ENCODE measurements at places on chromosomes 2 and 18. TPM values are rescaled to one million over a fixed set of nuclear protein-coding genes. Genes with fewer than 3 reads are reported as not detected.

DNA sequence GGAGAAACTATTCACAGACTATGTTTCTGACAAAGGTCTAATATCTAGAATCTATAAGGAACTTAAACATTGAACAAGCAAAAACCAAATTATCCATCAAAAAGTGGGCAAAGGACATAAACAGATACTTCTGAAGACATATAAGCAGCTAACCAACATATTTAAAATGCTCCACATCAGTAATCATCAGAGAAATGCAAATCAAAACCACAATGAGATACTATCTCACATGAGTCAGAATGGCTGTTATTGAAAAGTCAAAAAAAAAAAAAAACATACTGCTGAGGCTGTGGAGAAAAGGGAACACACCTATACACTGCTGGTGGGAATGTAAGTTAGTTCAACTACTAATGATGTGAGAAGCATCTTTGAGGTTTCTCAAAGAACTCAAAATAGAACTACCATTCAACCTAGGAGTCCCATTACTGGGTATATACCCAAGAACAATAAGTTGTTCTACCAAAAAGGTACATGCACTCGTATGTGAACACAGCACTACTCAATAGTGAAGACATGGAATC, 220.4 kb upstream of the TFPI start:
- no peak for DNase-seq

DNA sequence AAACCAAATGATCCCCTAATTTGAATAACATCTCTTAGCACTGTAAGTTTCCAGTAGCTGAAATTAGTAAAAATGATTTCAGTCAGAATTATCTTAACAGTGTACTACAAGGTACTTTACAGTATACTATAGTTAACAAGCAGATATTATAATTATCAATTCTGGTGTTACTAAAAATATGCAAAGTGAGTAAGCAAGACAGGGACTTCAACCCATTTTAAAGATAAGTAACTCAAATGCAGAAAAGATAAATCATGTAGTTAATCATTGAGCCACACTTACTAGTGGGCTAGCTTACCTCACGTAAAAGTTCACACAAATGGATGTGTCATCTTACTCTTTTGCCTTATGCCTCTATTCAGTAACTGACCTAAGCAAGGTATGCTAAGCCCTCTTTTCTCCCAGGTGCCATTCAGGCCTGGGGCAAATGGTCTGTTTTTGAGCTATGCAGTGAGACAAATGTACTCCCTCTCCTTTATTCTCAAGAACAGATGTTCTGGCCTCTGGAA, 101.0 kb downstream of the NBAS start:
- no peak for DNase-seq

DNA sequence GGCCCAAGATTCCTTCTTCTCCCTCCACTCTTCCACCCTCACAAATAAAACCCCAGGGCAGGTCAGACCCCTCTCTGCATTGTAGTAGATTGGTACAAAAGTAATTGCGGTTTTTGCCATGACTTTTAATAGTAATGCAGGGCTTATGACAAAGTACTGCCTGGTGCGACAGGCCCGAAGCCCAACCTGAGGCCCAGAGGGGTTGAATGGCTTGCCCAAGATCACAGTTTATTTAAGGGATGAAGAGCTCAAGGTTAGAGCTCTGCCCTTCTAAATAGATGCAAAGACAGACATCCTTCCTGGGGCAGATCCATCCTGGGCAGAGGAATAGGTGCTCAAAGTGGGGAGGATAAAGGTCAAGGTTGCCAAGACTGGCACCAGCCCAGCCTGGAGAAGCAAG, 899 bp upstream of the PSTPIP2 start:
- DNase-seq: no peak

The WNT10A gene
- polyA plus RNA-seq: 1.2 TPM

DNA sequence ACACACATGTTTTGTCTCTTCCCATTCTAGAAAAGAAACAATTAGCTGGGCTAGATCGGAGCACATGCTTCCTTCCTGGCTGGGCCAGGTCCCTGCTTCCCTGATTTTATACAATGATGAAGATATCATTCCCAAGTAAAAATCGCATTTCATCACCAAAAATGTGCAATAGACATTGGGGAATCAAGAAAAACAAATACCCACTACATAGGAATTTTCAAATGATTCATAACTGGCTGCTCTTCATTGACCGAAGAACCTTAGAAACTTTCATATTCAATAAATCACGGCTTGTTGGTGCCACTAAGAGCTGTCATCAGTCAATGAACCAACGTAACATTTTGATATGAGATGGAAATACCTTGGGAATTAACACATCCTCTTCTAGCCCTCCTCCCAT, 373.6 kb upstream of the TRIB2 start:
- no peak for DNase-seq

DNA sequence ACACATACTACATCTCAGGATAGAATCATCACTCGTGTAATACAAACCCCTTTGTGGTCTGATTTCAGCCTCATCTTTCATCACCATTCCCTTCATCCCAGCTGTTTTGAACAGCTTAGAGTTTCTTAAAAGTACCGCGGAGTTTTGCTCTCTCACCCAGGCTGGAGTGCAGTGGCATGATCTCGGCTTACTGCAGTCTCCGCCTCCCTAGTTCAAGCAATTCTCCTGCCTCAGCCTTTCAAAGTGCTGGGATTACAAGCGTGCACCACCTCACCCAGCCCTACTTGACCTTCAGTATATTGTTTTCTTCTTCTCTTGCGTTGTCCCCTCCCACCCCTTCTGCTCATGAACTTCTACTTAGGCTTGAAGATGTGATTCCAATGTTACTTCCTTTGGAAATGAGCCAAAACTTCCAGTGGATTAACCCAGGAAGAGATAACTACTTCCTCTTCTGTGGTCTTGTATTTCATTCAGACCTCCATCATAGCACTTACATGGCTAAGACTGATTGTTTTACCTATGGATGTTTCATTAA, 15.8 kb downstream of the ERLEC1 start:
- no peak for DNase-seq

GRCh38 chr18:48222118-48222517, 187.1 kb downstream of the ZBTB7C start:
- no peak for DNase-seq

GRCh38 chr2:47636596-47637264, 146.2 kb upstream of the MSH6 start:
- DNase-seq: no peak

The PCARE gene
- polyA plus RNA-seq: 0.32 TPM

GRCh38 chr2:96142217-96143113, 2.8 kb downstream of the DUSP2 start:
- no peak for DNase-seq

Data from left renal cortex interstitium (tissue), 4 donors.